Uterus (tissue), 4 donors: ENCODE measurements at places on chromosomes 12 and 14. TPM values are rescaled to one million over a fixed set of nuclear protein-coding genes. Genes with fewer than 3 reads are reported as not detected.

DNA sequence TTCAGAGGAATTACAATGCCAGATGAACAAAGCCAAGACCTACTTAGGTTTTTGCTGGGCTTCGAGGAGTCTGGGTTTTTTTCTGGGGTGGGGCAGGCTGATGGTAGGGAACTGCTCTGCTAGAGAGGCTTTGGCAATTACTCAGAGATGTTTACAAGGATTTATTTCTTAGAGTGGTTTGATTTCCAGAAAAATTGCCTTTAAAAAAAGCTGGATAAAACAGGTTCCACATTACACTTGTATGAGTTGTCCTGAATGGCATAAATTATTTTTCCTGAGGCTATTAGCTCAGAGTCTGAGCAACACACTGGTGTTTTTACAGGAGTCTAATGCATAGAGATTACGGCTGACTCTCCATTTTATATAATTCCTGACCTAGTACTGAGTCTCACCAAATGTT lies 118.5 kb upstream of the FRMD6 start:
- no peak for DNase-seq

DNA sequence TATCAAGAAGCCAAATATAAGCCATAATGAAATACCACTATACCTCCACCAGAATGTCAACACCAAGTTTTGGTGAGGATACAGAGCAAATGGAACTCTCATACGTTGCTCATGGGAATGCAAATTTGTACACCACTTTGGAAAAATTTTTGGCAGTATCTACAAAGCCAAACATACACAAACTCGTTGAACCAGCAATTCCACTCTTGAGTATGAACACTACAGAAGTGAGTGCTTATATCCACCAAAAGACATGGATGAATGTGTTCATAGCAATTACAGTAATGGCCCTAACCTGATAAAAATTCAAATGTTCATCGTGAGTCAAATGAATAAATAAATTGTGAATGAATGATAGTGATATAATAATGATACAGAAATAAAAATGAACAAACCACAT lies 24.8 kb downstream of the C12orf71 start:
- no peak for DNase-seq

GRCh38 chr14:87468531-87468930 lies 524.5 kb downstream of the GALC start:
- DNase-seq, result no peak

DNA sequence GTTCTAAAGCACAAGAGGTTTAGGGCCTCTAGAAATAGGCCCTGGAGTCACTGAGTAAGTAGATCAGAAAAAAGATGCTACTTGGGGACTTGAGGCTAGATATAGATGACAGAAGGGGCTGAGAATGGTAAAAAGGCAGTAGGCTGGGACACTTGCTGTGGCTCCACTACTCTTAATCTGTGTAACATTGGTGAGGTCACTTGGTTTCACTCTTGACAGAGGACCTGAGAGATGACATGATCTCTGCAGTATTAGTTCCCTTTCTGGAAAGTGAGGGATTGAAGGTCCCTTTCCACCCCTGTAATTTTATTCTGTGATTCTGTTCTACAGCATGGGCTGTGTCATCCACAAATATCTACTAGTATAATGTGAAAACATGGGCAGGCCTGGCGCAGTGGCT lies 39.7 kb downstream of the MAPKAPK5 start:
- no peak for DNase-seq

- no peak for DNase-seq
These were observed 775.6 kb downstream of the VRK1 start for GRCh38 chr14:97572583-97573458.

DNA sequence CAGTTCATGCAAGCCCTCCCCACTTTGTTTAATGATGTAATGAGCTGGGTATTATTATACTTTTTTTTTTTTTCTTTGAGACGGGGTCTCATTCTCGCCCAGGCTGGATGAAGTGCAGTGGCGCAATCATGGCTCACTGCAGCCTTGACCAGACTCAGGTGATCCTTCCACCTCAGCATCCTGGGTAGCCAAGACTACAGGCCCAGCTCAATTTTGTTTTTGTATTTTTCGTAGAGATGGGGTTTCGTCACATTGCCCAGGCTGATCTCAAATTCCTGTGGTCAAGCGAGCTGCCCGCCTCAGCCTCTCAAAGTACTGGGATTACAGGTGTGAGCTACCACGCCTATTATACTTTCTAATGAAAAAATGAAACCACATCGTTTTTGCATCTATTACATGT lies 4.5 kb upstream of the DCAF11 start:
- no peak for DNase-seq

DNA sequence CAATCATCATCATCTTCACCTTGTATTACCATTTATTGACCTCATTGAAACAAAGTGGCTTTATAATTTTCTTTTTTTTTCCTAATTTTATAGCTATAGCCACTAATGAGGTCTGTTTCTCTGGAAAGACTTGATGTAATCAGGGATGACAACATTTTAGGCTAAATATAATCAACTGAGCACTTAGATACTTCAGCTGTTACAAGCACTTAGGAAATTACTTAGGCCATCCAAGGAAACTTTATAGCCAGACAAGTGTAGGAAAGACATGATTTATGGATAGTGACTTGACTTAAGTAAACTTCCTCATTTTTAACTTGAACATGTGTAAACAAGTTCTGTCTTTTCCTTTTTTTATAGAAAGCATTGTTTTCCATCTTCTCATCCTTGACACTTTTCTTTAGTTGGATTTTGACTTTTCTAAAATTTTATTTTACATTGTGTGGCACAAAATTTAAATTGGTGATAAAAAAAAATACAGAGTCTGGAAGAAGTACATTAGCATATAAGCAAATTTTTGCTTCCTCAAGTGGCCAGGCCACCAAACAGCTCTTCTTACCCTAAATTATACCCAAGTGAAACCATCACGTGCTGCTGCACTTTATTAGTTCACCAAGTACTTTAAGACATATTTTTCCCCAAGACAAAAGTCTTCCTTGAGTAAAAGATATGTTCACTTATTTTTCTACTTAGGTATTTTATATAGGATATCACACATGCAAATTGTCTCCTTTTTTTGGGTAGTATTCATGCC lies 15.1 kb downstream of the CPNE8 start:
- no peak for DNase-seq

DNA sequence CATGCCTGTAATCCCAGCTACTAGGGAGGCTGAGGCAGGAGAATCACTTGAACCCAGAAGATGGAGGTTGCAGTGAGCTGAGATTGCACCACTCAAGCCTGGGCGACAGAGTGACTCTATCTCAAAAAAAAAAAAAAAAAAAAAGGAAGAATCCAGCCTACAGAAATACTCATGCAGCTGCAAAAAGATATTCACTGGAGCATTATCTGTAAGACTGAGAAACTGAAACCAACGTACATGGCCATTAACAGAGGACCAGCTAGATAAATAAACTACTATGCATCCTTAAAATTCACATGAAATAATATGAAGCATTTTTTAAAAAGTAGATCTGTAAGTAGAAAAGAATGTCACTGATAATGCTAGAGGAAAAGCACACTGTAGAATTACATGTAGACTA lies 3.5 kb downstream of the SLC7A7 start:
- no peak for DNase-seq

DNA sequence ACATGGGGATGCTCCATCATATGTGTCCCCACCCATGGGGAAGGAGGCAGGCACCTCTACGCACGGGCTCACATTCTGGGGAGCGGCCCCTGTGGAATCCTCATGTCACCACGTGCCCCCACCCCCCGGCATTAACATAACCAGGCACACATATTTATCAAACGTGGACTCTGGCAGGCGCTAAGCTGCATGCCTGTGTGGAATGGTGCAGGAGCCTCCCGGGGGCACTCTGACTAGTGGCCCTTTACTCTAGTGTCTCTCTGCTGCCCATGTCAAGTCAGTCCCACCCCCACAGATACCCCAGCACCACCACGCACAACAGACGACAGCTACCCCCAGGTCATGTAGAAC lies 66.1 kb downstream of the CCDC88C start:
- DNase-seq, result no peak

DNA sequence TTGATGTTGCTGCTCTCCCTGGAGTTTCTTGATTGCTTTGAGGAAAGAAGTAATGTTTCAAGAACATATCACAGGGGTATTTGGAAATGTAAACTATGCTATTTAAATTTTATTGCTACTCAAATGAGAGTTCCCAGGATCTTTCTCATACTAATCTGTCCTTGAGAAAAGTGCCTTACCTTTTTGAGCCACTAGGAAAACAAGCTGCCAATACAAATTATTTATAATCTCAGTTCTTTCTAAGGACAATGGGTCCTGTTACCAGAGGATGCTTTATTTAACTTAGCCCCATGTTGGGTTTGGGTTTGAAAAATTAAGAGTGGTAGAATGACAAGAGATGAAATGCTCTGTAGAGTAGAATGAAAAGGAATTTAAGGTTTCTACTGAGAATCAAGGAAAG lies 258.2 kb upstream of the PRKD1 start:
- DNase-seq, result no peak

DNA sequence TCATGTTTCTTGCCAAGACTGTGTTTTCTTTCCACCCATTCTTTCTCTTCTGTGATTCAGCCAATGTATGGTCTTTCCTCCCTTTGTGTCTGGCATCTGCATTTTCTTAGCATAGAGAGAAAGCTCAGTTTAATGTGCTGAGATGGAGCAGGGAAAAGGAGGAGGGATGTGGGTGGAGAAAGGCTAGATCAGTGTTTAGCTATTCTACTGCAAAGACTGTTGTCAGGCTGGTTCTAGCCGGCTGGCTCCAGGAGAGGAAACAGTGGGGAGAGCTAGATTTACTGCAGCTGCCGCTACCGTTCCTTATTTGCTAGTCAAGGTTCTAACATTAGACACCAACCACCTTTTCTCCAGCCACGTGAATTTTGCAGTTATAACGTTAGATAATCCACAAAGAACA lies 5.2 kb upstream of the RIMKLB start:
- DNase-seq, result peak; percentile 77

DNA sequence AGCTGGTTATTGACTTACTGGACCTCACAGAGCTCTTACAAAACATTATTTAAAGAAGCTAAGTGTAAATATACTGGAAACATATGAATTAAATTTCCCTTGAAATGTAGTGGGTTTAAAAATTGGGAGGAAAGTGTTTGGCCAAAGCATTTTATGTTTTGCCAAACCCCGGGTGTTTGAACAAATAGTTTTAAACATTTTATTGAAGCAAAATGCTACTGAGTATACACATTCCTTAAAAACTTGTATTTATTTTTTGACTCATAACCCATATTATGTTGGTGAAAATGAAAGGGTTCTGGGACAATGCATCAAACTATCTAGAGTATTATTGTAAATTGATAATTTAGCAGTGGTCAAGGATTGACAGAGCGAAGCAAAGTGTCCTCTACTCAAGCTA lies 1048.5 kb downstream of the SLC6A15 start:
- no peak for DNase-seq

DNA sequence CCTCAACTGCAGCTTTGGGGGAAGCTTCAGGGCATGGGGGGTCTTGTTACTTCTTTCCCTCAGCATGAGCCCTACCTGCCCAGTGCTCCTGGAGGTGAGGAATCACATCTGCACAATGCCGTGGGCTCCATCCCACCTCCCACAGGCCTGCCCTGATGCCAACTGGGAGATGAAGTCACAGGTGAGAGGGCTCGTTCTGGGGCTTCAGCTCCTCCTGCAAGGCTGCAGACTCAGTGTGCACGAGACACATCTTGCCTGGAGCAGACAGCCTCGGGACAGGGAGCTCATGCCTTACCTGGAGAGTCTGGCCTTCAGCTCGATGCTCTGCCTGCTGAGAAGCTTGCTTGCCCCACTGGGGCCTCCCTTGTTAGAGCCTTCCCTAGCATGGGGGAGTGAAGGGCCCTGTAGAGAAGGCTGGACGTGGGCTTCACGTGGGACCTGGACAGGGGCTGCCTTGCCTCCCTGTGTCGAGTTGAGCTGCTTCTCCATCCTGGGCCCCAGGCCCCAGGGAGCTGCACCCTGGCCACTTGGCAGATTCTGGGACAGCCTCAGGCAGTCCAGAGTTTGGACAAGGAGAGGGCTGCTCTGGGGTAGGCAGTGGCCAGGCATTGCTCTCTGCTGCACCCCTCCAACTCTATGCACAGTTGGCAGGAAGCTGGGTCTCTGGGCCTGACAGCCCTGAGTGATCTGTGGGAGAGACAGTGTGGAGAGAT lies 171.4 kb downstream of the KIF26A start:
- DNase-seq, result no peak

DNA sequence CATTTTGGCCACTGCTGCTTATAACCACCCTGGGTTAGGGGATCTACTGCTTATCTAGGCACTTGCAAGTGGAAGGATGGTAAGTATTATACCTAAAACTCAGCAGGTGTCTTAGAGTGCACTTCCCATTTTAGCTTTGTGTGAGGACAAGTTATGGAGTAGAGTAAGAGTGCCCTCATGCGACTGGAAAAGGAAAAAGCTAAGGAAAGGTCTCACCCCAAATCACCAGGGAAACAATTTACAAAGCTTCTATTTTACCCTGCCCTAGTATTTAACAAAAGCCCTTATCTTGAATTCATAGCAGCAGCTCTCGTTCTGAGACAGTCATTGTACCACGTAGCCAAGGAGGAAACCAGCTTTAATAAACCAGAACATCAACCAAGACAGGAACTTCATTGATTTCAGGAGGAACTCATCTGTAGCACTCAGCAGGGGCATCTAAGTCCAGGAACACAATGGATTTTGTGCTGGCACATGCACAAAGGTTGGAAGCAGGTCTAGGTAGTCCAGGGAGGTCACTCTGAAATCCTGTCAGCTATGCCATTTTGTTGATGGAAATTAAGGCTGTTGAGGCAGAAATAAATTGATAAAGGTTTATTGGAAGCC lies 2.9 kb downstream of the RDH12 start:
- no peak for DNase-seq

GRCh38 chr12:64713376-64713775 lies 45.8 kb downstream of the GNS start:
- no peak for DNase-seq

GRCh38 chr12:111655356-111655755 lies 30.4 kb downstream of the BRAP start:
- no peak for DNase-seq

DNA sequence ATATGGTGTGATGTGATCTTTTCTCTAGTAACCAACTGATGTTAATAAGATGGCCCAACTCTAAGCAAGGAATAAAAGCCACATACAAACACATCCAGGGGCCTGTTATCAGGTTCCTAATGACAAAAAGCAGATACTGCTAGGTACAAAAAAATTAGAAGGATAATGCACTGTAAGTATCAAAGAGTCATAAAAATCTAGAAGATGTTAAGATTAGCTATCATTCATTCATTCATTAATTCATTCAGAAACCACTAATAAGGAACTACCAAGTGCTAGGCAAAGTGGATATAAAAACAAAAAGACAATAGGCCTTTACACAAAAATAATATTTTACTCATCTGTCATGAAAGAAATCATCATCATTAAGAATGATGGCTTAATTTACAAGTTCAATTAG lies 21.6 kb downstream of the ATF7 start:
- DNase-seq, result no peak

HOXC13 gene
- total RNA-seq, result not detected

C12orf42 gene
- total RNA-seq, result 0.21 TPM

ANO2 gene
- 0.59 TPM for total RNA-seq

PLA2G1B gene
- not detected for total RNA-seq

GALNT16 gene
- 10.4 TPM for total RNA-seq

PA2G4 gene
- 64.4 TPM for total RNA-seq
